ENCODE measurements at places on chromosomes 2 and 18.
A peak's percentile ranks its signal among the peaks of the same experiment; 100 is the strongest.

DNA sequence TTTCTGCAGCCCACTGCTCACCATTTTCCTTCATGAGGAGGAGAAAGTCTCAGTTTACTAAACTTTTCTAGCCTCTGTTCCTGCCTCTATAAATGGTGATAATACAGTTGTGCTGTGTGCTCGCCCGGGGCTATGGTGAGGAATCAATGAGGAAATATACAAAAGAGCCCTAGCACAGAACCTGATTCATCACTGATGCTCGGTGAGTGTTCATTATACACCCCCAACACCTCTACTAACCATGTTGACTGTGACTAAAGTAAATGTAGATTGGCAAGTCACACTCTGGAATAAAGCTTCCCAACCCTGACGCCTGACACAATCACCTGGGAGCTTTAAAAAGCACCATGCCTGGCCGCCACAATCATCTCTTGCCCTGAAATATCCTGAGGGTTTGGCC is 118.8 kb upstream of the CYP1B1 start:
- no peak for DNase-seq

GRCh38 chr2:109083771-109084170 is 45.2 kb upstream of the SH3RF3 start:
- no peak for DNase-seq

- no peak for DNase-seq
Measured at GRCh38 chr2:222651718-222652418, 4.0 kb downstream of the FARSB start.

GRCh38 chr18:58716060-58716756 is 44.9 kb downstream of the MALT1 start:
- no peak for DNase-seq

GRCh38 chr2:46540496-46541331 is 61.3 kb downstream of the TMEM247 start:
- DNase-seq = no peak

- no peak for DNase-seq
Measured at GRCh38 chr2:189210250-189211087, 30.9 kb upstream of the COL5A2 start.

DNA sequence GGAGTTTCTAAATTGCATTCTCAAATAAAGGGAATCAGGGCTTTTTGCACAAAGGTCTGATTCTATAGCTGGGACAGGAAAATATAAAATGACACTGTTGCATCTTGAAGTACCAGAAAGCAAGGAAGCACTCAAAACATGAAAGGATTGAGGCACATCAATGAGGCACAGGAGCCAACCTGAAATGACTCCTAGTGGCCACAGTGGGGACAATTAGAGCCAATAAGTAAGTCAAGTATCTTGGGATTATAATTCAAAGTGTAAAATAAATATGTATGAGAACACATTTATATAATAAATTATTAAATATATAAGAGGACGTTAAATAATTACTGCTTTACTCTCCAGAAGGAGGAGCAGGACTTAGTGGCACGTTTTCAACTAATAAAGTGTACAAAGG is 1259.5 kb upstream of the CDH2 start:
- DNase-seq = no peak

- no peak for DNase-seq
Measured at GRCh38 chr2:2332381-2332780, 1.3 kb upstream of the MYT1L start.

DNA sequence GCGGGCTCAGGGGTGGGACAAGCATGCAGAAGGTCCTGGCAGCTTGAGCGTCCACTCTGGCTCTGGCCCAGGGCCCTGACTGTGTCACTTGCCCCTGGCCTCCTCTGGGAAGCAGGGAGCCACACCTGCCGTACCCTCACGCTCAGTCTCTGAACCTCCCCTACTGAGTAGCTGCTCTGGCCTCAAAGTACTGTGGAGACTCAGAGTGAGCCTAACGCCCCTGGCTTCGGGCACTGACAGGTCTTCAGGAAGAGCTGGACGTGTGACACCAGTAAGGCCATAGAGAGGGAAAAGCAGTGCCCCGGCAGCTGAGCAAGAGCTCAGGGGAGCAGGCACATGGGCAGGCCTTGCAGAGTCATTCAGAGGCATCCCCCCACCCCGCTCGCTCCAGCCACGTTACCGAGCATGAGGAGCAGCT is 73.3 kb downstream of the SFXN5 start:
- DNase-seq = no peak

DNA sequence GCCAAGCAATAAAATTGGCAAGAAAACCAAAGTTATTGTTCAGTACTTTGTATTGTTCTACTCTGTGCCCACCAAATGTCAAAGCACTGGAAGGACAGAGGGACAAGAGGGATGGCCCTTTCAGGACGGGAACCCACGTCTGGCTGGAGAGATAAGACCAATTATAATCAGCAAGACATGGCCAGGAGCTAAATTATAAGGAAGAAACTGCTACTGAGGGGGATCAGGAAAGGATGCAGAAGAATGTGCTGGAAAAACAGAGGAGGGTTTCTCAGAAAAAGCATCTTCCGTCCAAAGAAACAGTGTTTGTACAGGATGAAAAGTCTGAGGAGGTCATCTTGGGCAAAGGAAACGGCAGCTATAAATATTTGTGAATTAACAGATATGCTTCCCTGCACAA is 46.4 kb upstream of the NARS1 start:
- no peak for DNase-seq

DNA sequence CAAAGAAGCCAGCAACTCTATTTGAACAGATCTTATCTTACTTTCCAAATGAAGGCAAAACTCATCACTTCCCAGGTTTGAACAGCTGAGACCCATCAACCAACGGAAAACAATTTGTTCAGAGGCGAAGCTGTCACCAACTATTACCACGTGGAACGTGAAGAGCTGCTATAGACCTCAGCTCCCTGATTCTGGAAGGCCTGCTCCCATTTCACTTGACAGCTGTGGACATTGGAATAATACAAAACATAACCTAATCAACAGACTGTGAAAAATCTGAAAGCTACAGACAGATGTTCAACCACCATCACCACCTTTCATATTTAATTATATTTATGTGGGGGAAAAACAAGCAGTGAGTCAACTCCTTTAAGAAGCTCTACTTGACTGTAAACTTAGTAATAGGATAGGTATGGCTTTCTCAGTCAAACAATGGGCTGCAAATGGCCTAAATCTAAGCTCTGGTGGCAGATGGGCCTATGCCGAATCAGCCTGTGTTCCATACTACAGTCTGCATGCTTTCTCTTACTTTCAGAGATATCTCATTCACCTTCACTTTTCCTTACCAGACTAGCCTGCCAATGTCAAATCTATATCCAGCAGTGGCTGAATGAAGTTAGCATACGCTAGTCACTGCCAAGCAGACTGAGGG is 896.4 kb downstream of the TDRD15 start:
- no peak for DNase-seq

DNA sequence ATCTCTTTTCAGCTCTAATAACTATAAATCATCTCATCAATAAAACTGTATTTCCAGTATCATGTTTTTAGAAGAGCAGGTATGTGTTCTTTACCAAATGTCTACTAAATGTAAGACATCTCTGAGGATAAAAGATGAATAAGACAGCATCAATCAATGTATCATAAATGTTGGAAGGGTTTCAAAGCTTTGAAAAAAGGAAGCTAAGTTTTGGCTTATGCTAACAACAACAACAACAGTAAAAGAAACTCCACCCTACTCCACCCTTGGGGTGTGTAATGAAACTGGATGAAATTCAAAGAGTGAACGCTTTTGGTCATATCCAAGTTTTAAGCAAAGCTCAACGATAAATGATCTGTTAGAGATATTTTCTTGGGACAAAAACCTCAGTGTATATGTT is 17.1 kb downstream of the PRKD3 start:
- DNase-seq = no peak

- DNase-seq = no peak
Measured at GRCh38 chr2:241851325-241852115, 7.2 kb downstream of the PDCD1 start.

DNA sequence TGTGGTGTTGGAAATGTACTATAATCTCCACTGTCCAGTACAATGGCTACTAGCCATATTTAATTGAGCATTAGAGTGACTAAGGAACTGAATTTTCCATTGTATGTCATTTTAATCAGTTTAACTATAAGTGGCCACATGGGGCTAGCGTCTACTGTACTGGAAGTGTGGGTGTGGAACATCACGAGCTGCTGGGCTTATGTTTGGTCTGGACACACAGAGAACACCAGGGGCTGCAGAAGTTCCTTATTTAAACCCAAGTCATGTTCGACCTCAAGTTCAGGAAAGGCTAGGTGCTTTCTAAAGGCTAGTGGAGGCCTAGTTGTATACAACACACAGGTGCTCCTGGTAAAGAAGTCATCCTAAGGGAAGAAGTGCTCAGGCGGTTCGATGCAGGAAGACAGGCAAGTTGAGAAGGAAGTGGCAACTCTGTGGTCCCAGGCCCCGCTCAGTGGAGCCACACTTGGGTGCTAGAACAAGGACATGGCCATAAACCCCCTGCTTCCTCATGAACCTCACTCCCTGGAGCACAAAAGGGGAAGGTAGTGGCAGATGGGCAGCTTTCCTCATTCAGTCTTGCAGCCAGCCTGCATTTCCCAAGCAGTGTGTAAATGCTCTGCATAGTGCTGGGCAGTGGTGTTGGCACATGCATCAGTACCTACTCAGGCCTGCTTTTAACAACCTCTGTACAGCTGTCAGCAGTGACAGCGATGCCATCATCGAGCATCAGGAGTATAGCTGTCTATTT is 13.3 kb downstream of the LGALSL start:
- DNase-seq = peak; percentile 26

DNA sequence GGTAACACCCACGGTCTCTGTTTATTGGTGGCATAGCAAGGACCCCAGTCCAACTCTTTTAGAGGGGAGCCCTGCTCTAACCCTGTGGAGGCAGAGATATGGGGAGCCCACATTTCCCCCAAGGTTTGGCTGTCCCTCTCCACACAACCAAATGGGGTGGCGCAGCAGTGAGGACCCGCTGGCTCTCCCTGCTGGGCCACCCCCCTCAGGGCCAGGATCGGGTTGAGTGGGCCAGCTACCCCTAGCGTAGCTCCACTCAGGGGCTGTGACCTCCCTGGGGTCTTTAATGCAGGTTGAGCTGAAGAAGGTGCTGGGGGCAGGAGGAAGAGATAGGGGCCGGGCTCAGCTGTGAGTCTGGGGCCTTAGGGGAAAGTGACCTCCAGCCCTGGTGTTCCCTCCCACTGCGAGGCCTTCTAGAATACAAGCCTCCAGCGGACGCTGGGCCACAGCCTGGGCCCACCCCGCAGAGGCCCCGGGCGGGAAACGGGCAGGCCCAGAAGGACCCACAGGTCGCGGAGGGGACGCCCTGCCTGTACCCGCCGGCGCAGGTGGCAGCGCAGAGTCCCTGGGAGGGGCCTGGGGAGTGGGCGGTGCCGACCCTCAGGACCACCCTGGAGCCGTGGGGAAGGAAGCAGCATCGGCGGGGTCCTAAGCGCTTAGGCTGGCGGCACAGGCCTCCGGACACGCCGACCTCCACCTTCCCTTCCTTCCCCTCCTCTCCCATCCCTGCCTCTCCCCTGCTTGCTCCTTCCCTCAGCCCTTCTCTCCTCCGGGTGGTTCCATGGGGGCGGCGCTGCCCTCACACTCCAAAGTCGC is 9.6 kb downstream of the CROCC2 start:
- no peak for DNase-seq

- no peak for DNase-seq
Measured at GRCh38 chr2:26710145-26710544, 17.6 kb downstream of the KCNK3 start.

DNA sequence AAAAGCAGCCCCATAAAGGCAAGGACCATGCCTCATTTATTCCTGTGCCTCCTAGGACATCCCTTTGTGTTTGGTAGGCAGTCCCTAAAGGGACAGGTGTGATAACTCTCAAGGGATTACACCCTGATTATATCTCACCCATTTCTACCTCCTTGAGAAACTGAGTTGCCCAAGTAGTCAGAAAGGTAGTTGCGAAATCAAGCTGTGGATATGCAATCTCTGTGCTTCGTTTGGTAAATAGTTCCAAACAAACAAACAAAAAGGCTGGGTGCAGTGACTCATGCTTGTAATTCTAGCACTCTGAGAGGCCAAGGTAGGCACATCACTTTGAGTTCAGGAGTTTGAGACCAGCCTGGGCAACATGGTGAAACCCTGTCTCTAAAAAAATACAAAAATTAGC is 100.2 kb upstream of the ARL5A start:
- no peak for DNase-seq

DNA sequence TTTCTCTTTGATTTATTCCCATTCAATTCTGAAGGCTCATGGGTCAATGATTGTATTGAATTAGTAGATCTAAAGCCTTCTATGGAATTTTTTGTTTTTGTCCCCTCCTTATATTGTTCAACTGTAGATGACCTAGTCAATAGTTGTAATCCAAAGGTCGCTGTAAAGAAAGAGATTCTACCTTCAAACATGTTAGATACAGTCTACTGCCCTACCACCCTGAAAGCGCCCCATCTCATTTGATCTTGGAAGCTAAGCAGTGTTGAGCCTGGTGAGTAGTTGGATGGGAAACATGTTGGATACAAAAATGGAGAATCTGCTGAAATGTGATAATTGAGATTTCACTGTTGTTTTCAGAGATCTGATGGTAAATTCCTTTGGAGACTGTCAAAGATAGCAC is 63.0 kb downstream of the PPP1R1C start:
- no peak for DNase-seq

DNA sequence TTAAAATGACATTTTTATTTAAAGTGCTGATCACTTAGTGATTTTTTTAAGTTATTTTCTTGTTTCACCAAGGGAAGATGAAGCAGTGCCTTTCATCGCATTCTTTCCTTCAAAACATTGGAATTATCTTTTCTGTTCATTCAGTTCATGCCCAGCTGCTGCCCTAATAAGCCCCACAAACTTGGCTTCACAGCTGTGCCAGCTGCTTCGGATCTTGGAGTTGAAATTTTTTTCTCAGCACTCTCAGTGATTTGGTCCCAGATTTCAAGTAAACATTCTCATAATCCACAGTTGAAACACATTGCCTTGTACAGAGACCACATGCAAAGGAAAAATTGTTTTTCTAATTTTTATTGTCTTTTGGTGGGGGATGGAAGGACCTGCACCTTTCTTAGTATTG is 353.3 kb upstream of the LRP1B start:
- no peak for DNase-seq

- no peak for DNase-seq
Measured at GRCh38 chr18:54740136-54740846, 88.0 kb upstream of the RAB27B start.

DNA sequence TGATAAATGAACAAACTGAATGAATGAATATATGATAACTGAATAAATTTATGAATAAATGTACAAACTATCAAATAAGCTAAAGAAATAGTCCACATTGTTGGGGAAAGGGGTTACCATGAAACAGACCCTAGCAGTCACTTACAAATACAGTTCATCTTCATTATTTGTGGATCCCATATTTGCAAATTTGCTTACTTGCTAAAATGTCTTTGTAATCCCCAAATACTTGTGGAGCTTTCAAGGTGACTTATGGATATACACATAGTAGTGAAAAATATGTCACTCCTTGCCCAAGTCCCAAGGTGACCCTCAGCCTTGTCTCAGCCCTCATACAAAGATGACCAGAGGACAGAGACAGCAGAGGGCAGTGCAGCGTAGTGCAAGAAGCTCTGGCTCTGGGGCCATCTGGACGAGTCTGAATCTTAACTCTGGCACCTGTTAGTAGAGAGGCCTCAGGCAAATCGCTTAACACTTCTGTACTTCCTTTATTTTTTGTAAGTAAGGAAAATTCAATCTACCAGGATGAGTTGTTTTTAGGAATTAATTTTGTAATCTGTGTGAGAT is 3.1 kb downstream of the PAIP2B start:
- peak; percentile 80 for DNase-seq

Measured in putamen (tissue), 1 donor.